Thoracic aorta (tissue), 2 donors: ENCODE measurements at places on chromosomes 12 and 14.

DNA sequence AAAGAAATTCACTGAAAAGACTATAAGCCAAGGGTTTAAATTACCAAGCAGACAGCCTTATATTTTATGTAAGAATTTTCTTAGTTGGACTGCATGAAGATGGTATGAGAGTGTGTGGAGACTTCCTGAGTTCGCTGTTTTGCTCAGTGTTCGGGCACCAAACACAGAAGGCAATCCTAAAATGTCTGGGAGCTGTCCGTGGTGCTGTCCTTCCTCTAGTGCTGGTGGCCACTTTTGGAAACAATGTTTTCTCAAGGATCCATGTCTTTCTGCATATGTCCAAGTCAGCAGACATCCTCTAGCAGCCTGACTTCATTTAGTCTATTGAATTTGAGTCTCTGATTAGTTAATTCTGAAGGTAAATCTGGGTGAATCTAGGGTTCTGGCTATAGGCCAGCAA lies 135.8 kb downstream of the SLC8A3 start:
- no peak for DNase-seq

- DNase-seq, result no peak
Measured at GRCh38 chr12:125189502-125189901, 124.3 kb downstream of the AACS start.

- no peak for DNase-seq
Measured at GRCh38 chr12:2291182-2291832, 238.5 kb downstream of the CACNA1C start.

GRCh38 chr12:14885718-14886221 lies at the start of gene MGP:
Gene MGP (minus strand): TSS chr12:14885854. CDS start chr12:14885791, 63 bp downstream.
- peak; percentile 45 for DNase-seq

GRCh38 chr12:94829552-94829951 lies 173.9 kb downstream of the NDUFA12 start:
- DNase-seq, result no peak

- DNase-seq, result no peak
Measured at GRCh38 chr14:91387169-91387835, 30.3 kb downstream of the CCDC88C start.

- DNase-seq, result no peak
Measured at GRCh38 chr12:68896881-68897540, 36.0 kb downstream of the CPM start.

DNA sequence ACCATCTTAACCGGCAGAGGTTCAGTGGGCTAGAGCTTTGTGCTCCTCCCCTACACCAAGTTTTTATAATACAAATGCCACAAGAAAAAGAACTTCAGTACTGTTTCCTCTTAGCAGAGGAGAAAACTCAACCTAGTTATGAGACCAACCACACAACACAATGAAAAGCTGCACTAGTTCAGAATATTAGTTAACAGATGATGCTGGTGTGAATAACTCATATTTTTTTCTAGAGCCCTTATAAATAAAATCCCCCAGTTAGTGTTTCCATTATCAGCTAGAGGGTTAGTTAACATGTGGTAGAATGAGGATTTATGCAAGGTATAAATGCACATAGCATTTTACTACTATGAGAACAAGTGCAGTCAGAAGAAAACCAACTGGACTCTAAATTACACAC lies 61.9 kb upstream of the AMN1 start:
- no peak for DNase-seq
